EH (cell line): ENCODE measurements at places on chromosomes 6 and 20.

DNA sequence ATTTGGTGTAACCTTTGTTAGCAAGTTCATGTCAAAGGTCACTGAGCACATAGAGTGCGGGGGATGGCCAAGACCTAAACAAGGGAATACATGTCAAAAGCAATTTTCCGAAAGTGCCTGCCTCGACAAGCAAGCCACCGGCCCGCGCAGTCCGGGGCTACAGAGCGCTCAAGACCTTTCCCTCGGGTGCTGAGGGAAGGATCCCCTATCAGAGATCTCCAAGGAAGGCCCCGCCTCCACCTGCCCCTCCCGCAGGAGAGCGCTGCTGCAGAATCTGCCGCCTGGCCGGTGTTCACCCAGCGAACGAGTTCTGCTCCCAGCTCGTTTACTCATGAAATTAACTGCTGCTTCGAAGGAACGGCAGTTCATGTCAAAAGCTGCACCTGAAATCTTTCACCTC lies 252.7 kb downstream of the BMP7 start:
- DNase-seq, result no peak

GRCh38 chr6:210778-211374 lies 81.4 kb upstream of the DUSP22 start:
- no peak for DNase-seq

GRCh38 chr6:135096403-135097130 lies 41.9 kb upstream of the HBS1L start:
- no peak for DNase-seq

GRCh38 chr20:20365480-20366161 lies 2.3 kb upstream of the INSM1 start:
- no peak for DNase-seq

- peak; percentile 44 for DNase-seq
These were observed 8.6 kb downstream of the NKX2-2 start for GRCh38 chr20:21505161-21505809.

DNA sequence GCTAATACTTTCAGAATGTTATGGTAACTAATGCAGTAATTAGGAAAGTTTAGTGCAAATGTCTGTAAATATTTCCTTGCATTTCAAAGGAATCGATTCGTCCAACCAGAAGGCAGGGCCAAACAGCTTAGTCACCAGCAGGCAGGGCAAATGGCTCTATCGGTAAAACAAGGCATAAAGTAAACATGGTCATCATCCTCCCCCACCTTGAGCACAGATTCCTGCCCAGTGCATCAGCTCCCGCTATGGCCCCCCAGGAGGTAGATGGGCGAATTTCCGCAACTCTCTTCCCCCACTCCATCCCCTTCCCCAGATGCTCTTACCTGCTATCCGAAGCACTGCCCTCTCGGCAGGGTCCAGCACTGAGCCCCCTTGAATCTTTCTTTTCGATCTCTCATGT lies 103.8 kb upstream of the BEND6 start:
- DNase-seq, result peak; percentile 67

- no peak for DNase-seq
These were observed 92.5 kb downstream of the B3GAT2 start for GRCh38 chr6:70864401-70864800.

DNA sequence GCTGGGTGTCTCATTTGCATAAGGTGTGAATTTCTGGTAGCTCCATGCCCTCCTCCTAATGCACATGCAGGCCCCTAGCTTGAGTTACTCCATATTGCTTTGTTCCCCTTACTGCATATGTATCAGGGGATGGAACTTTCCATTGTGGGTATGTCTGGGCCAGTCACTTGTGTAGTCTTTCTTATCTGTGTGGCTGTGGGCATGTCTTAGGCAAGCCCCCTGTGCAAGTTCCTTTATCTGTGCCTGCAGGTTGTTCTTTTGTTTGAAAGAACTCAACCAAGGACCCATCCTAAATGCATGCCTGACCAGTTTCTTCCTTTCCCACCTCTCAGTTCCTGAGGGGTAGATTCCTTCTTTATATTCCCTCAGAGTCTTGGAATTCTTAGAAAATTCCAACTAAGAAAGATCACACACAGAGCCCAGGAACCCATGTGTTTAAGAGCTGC lies 23.6 kb downstream of the MBOAT1 start:
- DNase-seq, result peak; percentile 69

GRCh38 chr20:62010551-62011402 lies 54.9 kb downstream of the TAF4 start:
- peak; percentile 64 for DNase-seq
